T-helper 2 cell treated with Interferon-gamma antibody and Interleukin-4, amounts not matched to agents 5 μg/mL and 100 μg/mL, for 36 hours (primary cell): ENCODE measurements at places on chromosomes 3 and 15.

DNA sequence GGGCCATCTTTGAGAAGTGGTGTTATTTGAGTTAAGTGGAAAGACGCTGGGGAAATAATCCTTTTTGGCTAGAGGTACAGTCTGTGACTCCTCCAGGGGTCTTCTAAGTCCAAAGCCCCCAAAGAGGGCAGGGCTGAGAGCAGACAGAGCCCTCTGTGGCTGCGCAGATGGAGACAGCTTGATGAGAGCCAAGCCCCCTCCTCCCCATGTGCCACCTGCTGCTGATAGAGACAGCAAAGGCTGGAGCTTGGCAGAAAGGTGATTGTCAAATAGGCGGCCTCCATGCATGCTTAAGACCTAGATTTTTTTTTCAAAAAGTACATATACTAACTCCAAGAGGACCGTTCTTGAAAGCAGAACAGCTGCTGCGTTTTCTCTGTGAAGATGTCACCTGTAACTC is 72.4 kb downstream of the CRYGS start:
- DNase-seq, result no peak

DNA sequence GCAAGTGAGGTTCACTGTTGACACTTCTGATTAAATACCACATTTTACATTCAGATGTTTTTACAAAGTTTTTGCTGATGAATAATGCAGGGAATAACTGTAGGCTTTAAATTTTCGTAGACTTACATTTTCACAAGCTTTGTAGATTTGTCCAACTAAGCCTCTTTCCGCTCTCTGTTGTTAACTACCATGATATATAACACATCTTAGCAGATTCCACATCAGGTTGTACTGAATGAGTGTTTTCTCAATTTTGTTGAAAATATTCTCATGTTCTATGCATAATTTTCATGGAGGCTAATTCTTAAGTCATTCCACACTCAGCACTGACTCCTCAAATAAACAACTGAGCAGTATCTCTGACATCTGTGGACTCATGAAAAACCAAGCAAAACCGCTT is 168.3 kb downstream of the RSRC1 start:
- no peak for DNase-seq

GRCh38 chr15:70777170-70777926 is 14.0 kb upstream of the UACA start:
- no peak for DNase-seq

DNA sequence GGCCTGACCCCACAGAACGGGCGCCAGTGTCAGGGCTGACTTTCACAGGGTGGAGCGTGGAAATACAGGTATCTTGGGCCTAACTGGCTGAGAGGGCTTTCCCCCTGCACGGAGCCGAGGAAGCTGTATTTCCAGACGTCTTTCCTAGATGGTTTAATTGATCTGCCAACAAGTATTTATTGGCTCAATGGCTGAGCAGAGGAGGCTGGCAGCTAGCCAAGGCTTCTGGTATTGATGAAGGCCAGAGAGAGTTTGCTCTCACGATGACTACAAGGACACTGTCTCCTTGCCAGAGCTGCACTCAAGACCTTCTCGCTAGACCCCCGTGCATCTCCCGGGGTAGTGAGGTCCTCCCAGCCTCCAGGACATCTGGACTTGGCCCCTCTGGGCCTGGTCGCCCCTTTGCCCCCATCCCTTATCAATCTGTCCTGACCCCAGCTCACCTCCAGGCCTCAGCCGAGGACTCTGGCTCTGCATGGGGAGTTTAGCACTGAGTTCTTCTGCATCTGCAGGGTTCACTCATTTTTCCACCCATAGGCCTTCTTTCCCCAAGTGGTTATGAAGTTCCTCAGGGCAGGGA is 20.6 kb downstream of the SPSB4 start:
- no peak for DNase-seq

DNA sequence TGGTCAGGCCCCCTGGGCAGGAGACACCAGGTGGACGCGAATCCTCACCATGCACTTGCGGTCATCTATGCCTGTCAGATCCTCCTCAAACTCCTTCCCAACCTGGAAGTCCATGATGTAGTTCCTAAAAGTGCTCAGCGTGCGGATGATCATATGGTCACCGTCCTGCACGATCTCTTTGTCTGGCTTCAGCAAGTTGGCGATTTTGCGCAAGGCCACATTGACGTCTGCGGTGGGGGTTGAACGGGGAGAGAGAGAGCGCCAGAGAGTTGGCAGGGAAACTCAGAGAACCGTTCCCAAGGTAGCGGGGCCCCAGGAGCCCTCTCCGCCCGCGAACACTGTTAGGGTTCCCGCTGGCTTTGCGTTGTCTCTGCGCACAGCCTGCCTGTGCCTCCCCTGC is 809 bp downstream of the RBP1 start:
- DNase-seq, result no peak

DNA sequence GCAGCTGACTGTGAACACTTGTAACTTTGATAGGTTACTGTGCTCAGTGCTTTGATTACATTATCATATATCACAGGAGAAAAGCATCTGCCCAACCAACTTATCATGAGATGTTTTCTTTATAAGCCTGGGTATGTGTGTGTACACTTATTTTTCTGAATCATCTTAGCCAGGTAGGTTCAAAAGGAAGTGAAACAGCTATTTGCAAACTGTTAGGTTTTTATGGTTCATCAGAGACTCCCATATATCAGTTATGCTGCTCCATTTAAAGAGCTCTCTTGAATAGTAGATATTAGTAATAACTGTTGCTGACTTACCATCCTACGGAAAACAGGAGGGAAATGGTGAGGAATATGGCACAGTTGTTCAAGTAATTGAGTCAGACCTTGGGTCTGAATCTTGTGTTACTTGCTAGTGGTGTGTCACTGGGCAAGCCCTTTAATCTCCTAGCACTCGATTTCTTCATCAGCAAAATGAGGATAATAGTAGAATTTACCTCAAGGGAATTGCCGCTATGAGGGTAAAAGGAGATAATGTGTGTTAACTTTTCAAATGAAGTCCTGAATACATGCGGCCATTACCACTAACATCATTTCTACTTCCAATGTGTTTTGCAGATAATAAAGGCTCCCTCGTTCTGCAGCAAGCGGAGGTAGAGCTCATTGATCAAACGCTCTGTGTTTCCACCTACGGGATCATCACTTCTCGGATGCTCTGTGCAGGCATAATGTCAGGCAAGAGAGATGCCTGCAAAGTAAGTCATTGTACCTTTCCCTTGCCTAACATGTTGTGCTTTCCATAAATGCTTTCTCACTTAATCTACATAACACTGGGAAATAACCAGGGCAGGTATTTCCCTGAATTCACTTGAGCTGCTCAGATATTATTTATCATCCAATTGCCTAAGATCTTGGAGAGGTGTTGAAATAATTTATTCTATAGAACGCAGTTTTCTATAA is 7.8 kb upstream of the C3orf52 start:
- DNase-seq, result no peak

DNA sequence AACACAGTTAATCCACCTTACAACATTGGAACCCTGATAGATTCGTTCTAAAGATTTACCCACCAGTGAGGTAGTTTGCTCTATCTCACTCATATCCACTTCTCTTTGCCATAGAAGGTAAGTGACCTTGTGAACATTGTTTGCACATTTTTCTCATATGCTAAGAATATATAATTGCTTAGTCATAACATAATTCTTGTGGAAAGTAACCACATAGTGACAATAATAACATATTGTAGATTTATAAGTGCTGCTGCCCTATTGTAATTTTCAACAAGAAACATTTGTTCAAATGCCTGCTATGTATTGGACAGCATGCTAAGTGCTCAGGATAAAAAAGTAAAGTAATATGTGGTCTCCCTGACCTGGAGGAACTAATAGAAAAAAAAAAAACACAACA is 554.2 kb upstream of the KCNMB2 start:
- no peak for DNase-seq

GRCh38 chr3:85842081-85842480 is 883.3 kb downstream of the CADM2 start:
- DNase-seq, result no peak

GRCh38 chr15:90893175-90894090 is 9.1 kb downstream of the FES start:
- DNase-seq, result no peak

DNA sequence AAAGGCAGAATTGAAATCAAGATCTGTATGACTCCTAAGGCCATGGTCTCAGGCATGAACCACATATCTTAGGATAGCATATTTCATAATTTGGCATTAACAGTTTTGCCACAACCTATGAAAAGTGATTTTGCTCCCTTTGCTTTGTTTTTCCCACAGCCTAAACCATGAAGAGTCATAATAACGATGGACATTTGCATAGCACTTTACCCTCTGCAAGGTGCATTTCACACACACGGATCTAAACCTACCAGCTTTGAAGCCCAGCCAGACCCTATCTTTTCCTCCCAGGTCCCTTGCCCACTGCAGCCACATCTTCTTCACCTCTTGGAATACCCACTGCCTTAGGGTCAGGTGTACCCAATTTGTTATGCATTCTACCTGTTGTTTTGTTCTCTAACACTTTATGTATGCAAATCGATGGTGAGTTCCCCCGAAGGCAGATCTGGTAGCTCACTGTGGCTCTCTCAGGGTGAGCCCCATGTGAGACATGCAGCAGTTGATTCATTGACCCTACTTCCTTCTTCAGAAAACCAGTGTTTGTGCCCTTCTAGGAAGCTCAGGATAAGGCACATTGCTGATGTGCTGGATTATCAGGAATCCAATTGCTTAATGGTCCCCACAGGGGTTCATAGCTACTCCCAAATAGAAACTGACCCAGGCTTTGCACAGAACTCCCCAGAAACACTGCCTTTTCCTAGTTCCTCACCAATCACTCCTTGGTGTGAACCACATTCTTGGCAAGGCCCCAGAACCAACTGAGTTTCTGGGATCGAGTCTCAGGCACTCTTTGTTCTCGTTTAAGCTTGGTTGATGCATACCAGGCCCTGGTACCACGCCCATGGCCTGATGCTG is 8.7 kb downstream of the ARHGAP31 start:
- no peak for DNase-seq

GRCh38 chr3:99430348-99431134 is 207.9 kb upstream of the COL8A1 start:
- no peak for DNase-seq

- no peak for DNase-seq
These were observed 52.5 kb upstream of the CPNE4 start for GRCh38 chr3:132087356-132087755.

- DNase-seq, result no peak
These were observed 7.6 kb downstream of the CCDC12 start for GRCh38 chr3:46968783-46969428.

DNA sequence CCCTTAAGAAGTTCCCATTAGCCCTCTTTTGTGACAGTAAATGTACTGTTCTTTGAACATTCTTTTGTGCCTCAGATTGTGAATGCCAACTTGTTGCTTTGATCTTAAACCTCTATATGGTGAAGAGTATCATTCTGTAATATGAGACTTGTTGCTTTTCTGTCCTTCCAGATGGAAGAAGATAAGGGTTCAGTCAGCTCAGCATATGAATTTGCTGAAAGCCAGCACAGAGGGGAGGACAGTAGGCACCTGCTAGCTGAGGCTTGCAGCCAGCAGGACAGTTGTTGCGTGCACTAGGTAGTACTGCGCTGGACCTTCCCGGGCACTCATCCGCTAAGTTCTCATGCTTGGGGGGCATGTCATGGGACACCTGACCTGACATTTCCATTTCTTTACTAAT is 74.7 kb downstream of the DCUN1D1 start:
- DNase-seq, result no peak

DNA sequence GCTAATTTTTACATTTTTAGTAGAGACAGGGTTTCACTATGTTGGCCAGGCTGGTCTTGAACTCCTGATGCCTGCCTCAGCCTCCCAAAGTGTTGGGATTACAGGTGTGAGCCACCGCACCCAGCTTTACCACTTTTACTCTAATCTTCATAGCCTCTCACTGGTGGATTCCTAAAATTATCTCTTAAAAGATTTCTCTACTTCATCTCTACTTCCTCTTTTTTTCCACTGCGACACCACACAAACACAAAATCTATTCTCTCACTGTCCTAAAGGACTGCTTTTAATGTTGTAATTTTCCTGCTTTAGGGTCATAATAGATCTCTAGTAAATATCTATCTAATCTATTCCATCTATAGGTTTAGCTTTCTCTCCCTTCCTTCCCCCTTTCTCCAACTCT is 34.0 kb upstream of the TBL1XR1 start:
- DNase-seq, result no peak

DNA sequence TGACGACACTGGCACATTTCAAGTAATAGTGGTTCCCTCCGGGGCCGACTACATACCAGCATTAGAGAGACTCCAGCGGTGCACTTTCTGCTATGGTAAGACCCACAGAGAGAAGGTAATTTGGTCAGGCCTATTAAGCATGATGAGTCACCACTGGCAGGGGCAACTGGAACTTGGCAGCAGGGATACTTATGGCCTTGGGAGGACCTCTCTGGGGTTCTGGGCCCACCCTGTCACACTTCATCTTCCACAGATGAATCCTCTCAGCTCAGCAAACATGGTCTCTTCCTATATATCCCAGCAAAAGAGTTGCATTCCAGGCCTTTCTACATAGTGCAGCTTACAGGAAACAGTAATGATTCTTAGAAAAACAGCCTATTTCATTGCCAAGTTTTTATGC is 88.0 kb downstream of the PIK3R4 start:
- DNase-seq, result no peak

DNA sequence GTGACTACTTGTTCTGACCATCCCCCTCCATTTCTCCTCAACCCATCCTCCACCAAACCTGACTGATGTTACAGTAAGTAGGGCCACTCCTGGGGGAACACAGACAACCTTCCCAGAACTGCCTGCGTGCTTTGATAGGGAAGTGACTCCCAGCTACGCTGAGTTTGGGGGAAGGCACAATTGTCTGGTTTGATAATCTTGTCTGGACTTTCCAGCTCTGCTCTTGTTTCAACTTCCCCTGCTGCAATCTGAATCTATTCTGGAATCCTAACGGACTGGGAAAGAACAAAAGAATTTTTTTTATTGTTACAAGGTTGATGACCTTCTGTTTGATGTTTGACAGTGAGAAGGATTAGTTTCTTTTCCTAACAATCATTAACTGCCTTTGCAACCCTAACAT is 895.6 kb downstream of the ROBO1 start:
- DNase-seq, result no peak

- DNase-seq, result no peak
These were observed 123.3 kb downstream of the ALCAM start for GRCh38 chr3:105490045-105490444.

GRCh38 chr3:126961191-126961790 is 21.6 kb upstream of the PLXNA1 start:
- no peak for DNase-seq

GRCh38 chr15:72141171-72142084 is 23.2 kb downstream of the SENP8 start:
- no peak for DNase-seq

DNA sequence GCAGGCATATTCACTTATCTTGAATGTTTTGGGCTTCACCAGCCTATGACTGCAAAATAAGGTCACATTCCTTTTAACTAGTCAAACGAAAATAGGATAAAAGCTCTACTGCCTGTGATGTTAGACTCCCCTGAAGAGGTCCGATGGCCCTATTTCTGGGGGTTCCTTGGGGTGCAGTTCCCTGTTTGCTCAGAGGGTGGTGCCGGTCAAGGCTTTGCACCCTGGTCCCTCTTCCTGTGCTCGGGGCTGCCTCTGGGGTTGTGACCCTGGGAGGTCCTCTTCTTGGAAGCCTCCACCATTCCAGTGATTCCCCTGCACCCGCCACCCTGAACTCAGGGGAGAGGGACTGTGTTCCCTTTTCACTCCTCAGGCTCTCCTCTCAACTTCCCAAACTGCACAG is 86.7 kb upstream of the ANKRD34C start:
- DNase-seq, result no peak

GRCh38 chr3:15099364-15100098 is 583 bp upstream of the RBSN start:
- peak; percentile 23 for DNase-seq
